Airway epithelial cell (primary cell): ENCODE measurements at places on chromosomes 16 and 17. TPM values are rescaled to one million over a fixed set of nuclear protein-coding genes. Genes with fewer than 3 reads are reported as not detected.

Gene AXIN2
- 0.35 TPM in 1 of 2 replicates, not detected in the other for total RNA-seq

Gene SLC16A13
- total RNA-seq: 2.2 and 5.3 TPM in 2 replicates

Gene C17orf100
- total RNA-seq: 0.71 and 0.74 TPM in 2 replicates

Gene RHBDF1
- total RNA-seq: 26.2 and 31.6 TPM in 2 replicates

Gene WNK4
- 0.09 TPM in 1 of 2 replicates, not detected in the other for total RNA-seq

Gene CRYM
- total RNA-seq: not detected in 2 replicates

Gene CCDC154
- not detected in 2 replicates for total RNA-seq

Gene HOXB9
- not detected in 2 replicates for total RNA-seq

Gene NOS2
- not detected in 2 replicates for total RNA-seq

Gene MT1B
- not detected in 2 replicates for total RNA-seq

Gene NT5C
- 93.8 and 111 TPM in 2 replicates for total RNA-seq

Gene GPRC5C
- 11.7 and 19.5 TPM in 2 replicates for total RNA-seq

Gene TPPP3
- total RNA-seq: 0.19 TPM in 1 of 2 replicates, not detected in the other

Gene SLC38A8
- total RNA-seq: not detected in 2 replicates
